ENCODE measurements at places on chromosomes 13 and 19.
A peak's percentile ranks its signal among the peaks of the same experiment; 100 is the strongest.

- DNase-seq, result no peak
These were observed 18.2 kb downstream of the ZNF565 start for GRCh38 chr19:36196249-36196648.

DNA sequence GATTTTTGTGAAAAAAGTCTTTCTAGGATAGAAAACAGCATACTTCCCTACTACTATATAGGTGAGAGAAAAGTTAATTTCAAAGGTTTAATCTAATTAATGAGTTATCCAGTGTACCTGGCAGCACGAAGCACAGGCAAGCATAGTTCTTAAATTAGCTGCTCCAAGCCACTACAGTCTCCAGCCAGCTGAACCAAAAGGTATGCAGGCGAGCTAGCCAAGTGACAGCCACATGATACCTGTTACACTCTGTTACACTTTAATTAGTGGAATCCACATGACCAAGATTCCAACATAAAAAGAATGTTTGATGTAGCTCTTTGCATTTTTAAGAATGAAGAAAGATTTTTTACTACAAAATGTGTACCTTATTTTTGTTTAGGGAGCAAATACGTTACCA is 15.5 kb downstream of the SLC25A30 start:
- no peak for DNase-seq

DNA sequence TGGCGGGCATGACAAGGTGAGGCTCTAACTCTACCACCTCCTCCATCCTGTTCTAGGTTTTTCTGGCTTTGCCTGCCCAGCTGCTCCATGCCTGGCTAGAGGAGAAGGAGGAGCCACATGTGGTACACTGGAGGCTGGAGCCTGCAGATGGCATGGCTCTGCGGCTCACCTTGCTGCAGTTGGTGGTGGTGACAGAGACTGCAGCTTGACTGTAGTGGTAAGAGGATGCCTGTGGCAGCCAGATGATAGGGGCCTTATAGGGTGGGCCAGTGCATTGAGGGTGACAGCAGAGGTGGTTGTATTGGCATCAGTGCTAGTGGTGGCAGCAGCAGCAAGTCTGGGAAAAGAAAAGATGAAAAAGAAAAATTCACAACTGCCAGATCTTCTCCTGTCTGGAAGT is 146.2 kb downstream of the TNFRSF19 start:
- no peak for DNase-seq

- no peak for DNase-seq
These were observed 21.0 kb downstream of the LMO7 start for GRCh38 chr13:75657111-75657510.

GRCh38 chr13:72166102-72166650 is 299.2 kb upstream of the DACH1 start:
- DNase-seq, result no peak

DNA sequence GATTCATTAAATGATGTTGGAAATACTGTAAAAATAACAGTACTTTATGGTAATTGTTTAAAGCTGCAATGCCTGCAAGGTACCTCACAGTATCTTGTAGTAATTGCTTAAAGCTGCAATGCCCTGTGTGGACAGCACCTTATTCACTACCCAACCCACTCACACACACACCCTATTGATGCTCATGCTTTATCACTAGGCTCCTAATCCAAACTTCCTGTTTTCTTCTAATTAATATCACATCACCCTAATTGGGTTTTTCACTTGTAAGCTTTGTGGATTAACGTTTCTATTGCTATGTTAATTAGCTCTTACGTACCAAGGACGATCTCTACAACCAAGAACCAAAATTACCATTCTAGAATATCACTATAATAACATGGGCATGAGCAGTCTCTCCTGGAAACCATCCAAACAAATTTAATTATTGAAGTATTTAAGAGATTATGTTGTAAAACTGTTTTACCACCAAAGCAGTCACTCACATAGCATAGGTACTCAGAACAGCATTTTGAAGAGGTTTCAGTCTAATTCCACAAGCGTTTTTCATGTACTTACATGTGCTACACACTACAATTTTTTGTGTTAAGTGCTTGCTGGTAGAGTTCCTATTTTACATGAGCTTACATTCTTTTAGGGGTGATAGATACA is 303.8 kb downstream of the PCDH9 start:
- no peak for DNase-seq

DNA sequence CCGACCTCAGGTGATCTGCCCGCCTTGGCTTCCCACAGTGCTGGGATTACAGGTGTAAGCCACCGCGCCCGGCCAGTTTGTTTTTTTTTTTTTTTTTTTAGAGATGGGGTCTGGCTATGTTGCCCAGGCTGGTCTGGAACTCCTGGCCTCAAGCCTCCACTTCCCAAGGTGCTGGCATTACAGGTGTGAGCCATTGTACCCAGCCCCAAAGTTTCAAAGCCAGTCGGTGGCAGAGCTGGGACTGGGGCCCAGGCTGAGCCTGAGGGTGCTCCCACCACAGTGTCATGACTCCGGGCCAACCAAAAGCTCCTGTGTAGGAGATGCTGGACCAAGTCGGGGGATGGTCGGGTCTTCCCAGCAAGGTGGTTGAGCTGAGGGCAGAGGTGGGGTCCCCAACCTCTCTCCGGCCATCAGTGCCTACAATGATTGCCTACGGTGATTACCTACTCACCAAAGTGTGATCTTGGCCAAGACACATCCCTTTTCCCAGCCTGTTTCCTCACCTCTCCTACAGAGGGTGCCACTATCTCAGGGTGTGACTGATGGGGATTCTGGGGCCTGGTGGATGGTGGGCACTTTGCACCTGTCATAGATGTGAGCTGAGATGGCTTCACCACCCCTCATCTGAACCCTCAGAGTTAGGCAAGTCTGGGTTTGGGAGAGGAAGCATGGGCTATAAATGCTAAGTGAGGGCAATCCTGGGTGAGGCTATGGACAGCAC is 5.9 kb upstream of the SAMD1 start:
- no peak for DNase-seq

DNA sequence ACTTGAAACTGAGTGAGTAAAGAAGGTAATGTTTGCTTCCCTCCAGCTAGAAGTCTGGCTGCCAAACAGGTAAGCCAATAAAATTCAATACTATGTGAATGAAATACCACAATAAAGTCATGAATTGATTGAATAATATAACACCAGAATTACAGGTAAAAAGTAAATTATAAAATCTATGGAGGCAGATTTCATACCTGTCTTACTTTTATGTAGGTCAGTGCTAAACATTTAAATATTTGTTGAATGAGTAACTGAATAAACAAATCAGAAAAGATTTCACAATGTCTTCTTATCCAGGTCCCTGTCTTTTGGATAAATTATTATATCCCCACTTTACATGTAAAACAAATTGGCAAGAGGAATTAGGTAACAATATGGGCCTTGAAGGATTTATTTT is 62.7 kb downstream of the MICU2 start:
- no peak for DNase-seq

DNA sequence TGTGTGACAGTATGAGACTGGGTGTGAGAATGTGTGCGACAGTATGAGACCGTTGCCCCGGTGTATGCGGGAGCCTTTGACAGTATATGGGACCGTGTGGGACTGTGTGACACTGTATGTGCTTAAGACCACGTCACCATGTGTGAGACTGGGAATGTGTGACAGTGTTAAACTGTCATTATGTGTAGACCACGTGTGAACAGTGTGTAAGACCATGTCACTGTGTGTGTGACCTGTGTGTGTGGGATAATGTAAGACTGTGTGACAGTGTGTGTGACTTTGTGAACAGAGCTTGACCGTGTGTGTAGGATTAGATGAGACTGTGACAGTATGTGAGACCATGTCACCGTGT is 549 bp downstream of the ZNF583 start:
- no peak for DNase-seq

DNA sequence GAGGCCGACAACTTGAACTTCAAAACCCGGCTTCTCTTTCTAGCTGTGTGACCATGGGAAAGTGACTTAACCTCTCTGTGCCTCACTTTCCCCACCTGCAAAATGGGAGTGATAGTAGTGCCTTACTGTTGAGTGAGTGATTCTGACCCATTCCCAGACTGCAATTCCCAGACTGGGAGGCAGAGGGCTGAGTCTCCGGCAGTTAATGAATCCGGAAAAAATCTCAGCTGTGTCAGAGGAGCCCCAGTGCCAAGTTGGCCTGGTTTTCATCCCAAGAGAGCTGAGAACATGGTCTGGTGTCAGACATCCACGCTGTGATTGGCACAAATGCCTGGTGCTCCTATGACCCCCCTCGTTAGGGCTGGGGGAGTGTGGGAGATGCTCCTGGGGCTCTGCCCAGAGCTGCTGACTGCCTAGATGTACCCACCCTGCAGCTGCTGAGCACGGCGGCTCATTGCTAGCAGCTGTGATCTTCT is 50.0 kb downstream of the PIN1 start:
- no peak for DNase-seq

- DNase-seq, result no peak
These were observed 35.1 kb upstream of the FBXL3 start for GRCh38 chr13:77062097-77062496.

GRCh38 chr13:76884186-76884906 is 1.9 kb downstream of the KCTD12 start:
- no peak for DNase-seq

- peak; percentile 62 for DNase-seq
These were observed 34.8 kb upstream of the C1QTNF9 start for GRCh38 chr13:24274452-24275021.

- DNase-seq, result no peak
These were observed 344.3 kb downstream of the TEX29 start for GRCh38 chr13:111664696-111665095.

Measured in stimulated activated CD4-positive, alpha-beta T cell treated with anti-CD3 and anti-CD28 coated beads, Interleukin-2, amount 100 ng/mL, for 4 hours (primary cell).